ENCODE measurements at places on chromosomes 16 and 17. TPM values are rescaled to one million over a fixed set of nuclear protein-coding genes. Genes with fewer than 3 reads are reported as not detected.

METTL26 gene
- 62.5 TPM for total RNA-seq

TBL3 gene
- total RNA-seq, result 57.3 TPM

KRT27 gene
- not detected for total RNA-seq

ALOX12B gene
- total RNA-seq, result 1.7 TPM

PRSS8 gene
- total RNA-seq, result 31.1 TPM

C17orf107 gene
- total RNA-seq, result 4.4 TPM

All from nasal cavity respiratory epithelium epithelial cell of viscerocranial mucosa (primary cell).